WTC11 (cell line): ENCODE measurements at places on chromosomes 13 and 19.

- DNase-seq, result no peak
Observed at GRCh38 chr13:102897371-102898138, 51.7 kb downstream of the ERCC5 start.

DNA sequence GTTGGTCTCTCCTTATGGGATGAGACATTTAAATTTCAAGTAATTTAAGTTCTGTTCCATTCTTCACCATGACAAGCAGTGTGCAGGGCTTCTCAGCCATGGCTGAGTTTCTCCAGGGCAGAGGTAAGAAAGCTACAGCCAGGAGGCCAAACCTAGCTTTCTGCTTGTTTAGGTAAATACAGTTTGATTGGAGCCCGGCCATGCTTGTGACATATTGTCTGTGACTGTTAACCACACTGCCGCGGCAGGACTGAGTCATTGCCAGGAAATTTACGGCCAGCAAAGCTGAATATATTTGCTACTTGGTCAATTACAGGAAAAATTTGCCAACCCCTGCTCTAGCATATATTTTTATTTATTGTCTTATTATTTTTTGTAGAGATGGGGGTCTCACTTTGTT, 10.7 kb downstream of the NLRP8 start:
- no peak for DNase-seq

DNA sequence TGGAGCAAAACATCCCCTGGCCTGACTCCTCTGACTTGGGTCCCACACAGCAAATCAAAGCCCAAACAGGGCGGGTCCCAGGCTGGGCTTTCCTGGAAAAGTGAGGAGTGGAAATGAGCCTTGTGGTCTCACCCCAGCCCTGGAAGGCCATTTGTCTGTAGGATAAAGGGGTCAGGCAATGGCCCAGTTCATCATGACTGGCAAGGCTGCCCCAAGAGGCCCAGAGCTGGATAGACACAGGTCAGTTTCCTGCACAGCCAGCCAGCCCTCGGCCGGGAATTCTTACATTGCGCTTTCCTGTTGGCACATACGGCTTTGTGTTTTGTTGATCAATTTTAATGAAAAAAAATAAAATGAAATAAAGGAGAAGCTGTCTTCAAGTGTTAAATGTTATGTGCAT, 174.3 kb downstream of the TSHZ3 start:
- DNase-seq, result no peak

DNA sequence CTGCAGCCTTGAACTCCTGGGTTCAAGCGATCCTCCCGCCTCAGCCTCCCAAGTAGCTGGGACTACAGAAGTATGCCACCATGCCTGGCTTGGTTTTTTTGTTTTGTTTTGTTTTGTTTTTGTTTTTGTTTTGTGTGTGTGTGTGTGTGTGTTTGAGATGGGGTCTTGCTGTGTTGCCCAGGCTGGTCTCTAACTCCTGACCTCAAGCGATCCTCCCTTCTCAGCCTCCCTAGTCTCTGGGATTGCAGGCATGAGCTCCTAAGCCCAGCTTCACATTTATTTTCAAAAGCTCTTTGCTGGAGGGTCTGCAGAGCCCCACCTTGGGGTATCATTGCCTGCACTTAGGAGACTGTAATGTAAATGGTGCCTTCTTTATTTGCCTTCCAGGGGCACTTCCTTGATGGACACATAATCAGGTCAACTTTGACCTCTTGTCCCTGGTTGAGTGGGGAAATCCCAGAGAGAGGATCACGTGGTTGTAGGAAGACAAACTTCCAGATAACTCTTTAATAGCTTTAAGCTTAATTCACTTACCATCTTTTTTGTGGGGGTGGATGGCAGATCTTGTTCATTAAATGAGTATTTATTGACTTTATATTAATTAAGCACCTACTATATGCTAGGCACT, 72.9 kb upstream of the NPAS1 start:
- no peak for DNase-seq

- DNase-seq, result no peak
Observed at GRCh38 chr13:66369666-66370065, 860.5 kb downstream of the PCDH9 start.

GRCh38 chr13:71399631-71400215, 467.3 kb downstream of the DACH1 start:
- no peak for DNase-seq

- no peak for DNase-seq
Observed at GRCh38 chr19:31339411-31339810, 9.8 kb downstream of the TSHZ3 start.

DNA sequence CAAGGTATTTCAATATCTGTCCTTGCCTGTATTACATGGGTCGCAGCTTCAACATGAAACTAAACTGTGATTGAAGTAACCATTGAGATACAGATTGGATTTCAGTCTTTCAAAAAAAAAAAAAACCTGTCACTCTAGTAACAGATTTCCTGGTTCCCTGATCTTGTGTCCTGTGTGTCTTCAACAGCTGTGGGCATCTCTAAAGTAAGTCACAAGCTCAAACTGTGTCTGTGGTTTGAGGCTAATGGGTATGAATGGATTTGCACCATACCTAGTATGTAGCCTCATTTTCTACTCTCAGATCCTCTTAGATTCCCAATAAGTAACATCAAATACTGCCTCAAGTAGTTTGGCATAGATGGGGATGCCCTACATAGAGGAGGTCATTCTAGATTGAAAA, 300.1 kb downstream of the COG6 start:
- DNase-seq, result no peak

- DNase-seq, result no peak
Observed at GRCh38 chr19:1626417-1627010, 21.3 kb upstream of the UQCR11 start.

GRCh38 chr19:55459950-55460657, 1.3 kb downstream of the ISOC2 start:
- no peak for DNase-seq

DNA sequence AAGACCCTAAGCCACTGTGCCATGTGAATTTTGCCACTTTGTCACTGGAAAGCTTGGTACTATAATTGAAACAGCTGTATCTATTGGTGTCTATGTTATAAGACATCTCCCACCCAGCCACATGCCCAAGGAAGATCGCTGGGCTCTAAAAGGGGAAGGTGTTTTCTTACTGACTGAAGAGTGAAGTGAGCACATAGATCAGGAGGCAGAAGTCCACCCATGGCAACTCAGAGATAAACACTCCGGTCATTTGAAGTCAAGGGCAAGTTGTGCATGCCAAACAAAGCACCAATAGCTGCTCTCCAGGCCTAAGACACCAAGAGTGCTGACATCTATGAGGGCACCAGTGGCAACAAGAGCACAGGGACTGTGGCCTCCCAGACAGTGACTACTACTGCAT, 153.8 kb downstream of the KCTD12 start:
- DNase-seq, result no peak

DNA sequence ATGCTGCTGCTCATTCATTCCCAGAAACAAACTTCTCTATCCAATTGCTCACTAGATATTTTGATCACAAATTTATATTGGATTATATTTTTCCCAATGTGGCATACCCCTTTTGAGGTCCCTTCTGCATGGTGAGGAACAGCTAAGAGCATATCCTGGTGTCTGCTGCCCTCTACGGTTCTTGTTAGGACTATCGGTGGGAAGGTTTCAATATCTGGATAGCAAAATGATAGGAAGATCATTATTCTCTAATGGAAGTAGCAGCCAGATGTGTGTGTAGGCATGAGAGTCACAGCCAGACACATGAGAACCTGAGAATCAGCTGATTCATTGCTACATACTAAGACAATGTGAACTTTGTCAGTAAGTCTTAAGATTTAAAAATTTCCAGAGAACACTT, 1422.4 kb upstream of the MIR17HG start:
- peak; percentile 28 for DNase-seq

DNA sequence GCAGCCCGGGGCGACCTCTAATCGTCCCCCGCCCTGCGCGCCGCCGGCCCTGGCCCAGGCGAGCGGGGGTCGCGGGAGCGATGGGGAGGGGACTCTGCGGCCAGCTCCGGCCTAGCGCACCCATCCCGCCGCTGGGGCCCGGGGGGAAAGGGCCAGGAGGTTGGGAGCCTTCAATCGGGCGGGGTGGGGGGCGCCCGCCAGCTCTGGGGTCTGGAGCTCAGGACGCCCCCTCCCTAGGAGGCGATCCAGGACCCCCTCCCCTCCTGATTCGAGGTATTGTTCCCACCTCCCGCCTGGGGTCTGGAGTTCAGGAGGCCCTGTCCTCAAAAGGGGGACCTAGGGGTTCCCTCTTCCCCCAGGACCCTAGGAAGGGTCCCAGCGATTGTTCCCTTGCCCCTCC, 430 bp downstream of the ZNF358 start:
- no peak for DNase-seq

DNA sequence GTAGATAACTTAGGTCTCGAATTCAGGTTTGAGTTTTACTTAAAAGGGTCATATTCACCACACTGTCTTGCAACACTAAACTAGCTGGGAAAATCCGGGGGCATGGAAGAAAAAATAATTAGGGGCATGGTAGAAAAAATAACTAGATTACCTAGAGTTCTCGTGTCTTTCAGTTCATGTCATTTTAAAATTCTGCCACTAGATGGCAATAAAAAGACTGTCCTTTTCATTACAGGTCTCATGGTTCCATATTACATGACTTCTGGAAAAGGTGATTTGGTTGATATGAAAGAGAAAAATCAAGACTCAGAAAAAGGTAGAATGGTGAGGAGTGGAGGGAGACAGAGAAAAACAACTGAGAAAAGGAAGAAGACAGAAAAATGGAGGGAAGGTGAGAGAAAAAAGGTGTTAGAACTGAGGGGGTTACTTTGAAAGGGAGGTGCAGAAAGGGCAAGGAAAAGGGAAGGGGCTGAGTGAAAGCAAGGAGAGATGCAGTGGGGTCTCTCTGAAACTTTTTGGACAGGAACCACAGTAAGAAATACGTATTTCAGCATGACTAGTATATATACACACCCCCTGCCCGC, 299.0 kb downstream of the KLF12 start:
- DNase-seq, result no peak

- no peak for DNase-seq
Observed at GRCh38 chr13:110109910-110110309, 197.0 kb downstream of the COL4A1 start.

GRCh38 chr13:25415241-25415640, 43.5 kb downstream of the ATP8A2 start:
- DNase-seq, result no peak

DNA sequence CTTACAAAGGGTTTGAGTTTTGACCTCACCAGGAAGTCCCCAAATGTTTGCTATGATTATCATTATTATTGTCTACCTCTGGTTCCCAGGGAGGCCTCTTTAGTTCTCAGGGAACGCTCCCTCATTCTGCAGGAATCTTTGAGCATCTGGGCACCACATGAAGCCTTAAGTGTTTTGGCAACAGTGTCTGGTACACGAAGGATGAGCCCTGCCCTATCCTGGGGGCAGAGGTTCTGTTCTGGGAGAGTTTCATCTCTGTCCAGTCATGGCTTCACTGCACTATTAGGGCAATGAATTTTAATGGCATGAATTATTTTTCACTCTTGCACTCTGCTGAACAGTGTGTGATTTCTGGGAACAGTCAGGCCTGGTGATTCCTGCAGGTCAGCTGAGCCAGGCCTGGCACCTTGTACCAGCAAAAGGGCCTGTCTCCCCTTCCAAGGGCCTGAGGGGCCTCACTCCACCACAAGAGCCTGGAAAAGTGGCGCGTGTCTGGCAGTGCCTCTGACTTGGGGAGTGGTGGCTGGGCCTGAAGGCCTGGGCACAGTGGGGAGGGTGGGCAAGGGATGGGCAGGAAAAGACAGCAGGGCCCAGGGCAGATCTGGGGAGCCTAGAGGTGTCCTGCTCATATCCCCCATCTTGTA, 4.6 kb downstream of the FAM187B start:
- DNase-seq, result no peak

- DNase-seq, result peak; percentile 63
Observed at GRCh38 chr19:49875857-49876421, 1.2 kb downstream of the AKT1S1 start.

DNA sequence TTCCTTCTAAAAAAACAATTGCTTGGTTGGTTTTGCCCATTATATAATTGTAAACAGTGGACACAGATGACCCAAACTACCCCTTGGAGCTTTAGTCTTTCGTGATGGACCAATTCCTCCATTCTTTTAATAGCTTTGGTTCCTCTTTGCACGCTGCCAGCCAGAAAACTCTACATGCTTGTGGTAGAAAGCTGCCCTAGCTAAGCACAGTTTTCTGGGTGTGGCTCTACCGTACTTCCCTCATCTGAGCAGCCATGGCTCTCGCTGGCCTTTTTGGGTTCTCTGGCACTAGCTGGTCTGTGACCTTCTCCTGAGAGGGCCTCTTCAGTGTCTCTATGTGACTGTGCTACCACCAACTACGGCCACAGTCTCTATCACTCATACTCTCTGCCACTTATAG, 29.9 kb upstream of the CEBPA start:
- no peak for DNase-seq

- no peak for DNase-seq
Observed at GRCh38 chr19:42089772-42090171, 13.8 kb downstream of the ZNF574 start.

DNA sequence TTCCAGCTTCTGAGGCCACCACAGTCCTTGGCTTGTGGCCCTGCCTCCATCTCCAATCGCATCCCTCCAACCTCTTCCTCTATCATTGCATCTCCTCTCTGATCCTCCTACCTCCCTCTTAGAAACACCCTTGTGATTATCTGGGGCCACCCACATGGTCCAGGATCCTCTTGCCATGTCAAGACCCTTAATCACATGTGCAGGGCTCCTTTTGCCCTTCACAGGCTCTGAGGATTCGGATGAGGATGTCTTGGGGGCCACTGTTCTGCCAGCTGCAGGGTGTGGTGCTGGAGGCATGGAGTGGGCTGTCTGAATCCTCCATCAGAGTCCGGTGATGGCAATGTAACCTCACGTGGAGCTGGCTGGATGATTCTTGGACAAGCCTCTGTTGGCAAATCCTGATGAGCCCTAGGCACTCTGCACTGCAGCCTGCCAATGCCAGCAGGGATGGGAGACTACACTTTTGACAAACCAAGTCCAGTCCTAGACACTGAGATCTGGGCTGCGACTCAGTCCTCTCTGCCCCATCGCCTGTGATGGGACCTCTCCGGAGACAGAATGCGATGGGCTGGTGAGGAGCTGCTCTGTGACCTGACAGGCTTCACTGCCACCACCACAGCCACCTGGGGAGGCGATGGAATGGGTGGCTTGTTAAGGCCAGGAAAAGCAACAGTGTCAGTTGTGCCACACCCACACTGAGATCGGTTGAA, 61.2 kb downstream of the CCDC70 start:
- no peak for DNase-seq

DNA sequence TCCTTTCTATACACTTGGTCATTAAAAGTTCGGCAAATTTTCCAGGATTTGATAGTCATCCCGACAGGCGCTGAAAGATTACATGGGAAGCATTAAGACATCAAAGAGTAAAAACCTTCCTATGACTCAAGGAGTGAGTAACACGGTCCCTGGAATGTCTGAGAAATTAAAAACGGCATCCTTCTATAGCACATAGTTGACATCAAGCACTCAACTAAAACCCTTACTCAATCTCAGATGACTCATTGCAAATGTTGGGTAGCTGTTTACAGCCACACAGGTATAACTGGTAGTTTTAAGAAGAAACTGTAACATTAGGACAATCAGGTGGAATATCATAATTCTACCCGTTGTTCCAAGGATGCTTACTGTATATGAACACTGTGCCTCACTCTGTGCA, 6.4 kb upstream of the LGALS13 start:
- no peak for DNase-seq

- DNase-seq, result no peak
Observed at GRCh38 chr19:50657222-50657669, 8.0 kb downstream of the C19orf81 start.
